Caco-2 (cell line): ENCODE measurements at places on chromosomes 1 and 21. TPM values are rescaled to one million over a fixed set of nuclear protein-coding genes. Genes with fewer than 3 reads are reported as not detected.

The TMEM240 gene
- 1.0 and 1.2 TPM in 2 replicates for total RNA-seq

The NR0B2 gene
- total RNA-seq, result 0.34 TPM in 1 of 2 replicates, not detected in the other

The LRRC53 gene
- total RNA-seq, result not detected in 2 replicates

The KNCN gene
- not detected in 2 replicates for total RNA-seq

DNA sequence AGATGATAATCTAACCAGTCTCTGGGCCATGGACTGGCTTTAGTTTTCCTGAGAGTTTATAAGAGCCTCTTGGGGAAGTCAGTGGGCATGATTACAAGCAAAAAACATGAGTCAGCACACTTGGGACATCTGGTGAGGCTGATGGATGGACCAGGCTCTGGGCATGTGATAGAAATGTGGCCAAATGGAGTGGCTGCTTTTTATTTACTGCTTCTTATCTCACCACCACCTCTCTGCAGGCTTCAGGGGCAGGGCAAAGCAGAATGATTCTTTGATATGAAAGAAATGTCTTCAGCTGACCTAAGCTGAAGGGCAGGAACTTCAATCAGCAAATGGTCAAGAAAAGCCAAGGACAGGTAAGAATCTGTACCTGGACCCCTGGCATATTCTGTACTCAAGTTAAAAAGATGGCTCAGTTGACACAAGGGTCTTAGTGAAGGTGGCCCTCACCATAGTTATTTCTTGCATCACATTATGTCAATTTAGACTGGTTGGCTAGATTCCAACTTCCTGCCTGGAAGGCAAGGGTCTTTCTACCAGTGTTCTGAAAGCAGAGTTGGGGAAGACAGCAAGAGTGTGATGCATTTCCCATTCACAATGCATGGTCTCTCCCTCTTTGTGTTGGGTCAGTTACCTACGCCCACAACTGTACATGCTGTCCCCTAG, 162.8 kb downstream of the FASLG start:
- no peak for DNase-seq

GRCh38 chr1:245054105-245054504, 100.7 kb upstream of the KIF26B start:
- DNase-seq, result no peak

- DNase-seq, result no peak
These were observed 34.6 kb downstream of the TMEM51 start for GRCh38 chr1:15188130-15188524.

DNA sequence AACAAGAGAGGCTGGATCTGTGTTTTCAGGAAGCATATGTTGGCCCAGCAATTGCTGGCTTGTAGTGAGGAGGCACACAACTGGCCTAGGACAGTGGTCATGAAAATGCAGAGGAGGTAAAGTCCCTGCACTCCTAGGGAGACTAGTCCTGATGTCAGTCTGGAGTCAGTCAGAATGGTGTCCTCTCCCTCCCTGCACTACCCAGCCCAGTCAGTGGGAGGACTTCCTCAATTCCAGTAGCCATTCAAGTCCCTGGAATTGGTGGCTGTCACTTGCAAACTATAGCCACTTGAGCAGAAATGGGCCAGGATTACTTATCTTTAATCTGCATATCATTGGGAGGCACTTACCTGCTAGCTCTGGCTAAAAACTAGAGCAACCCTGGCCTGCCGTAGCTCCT, 18.6 kb downstream of the NDUFS5 start:
- no peak for DNase-seq

DNA sequence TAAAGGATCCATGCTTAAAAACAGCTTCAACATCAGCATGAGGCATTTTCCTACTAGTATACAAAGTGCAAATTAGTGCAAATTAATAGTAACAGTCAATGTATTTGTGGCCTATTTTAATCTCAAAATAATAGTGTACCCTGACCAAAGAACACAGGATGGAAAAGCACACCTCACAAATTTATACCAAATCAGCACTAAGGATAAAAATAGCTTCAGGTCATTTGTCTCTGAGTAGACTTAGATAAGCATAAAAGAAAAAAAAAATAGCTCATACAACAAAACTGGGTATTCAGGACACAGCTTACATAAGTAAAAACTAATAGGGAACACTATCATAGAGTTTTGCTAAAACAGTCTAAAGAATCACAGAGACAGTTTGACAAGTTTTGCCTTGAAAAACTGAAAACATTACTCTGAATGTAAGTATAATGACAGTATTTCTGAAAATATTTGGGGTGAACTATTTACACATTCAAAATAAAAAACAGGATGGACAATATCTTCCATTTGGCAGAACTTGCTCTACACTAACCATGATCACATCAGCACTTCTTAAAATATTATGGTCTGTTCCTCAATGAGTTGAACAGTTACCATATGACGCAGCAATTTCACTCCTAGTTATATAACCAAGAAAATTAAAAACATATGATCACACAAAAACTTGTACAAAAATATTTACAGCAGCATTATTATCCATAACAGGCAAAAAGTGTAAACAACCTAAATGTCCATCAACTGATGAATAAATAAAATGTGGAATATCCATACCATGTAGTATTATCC, 46.3 kb downstream of the RNF115 start:
- no peak for DNase-seq

DNA sequence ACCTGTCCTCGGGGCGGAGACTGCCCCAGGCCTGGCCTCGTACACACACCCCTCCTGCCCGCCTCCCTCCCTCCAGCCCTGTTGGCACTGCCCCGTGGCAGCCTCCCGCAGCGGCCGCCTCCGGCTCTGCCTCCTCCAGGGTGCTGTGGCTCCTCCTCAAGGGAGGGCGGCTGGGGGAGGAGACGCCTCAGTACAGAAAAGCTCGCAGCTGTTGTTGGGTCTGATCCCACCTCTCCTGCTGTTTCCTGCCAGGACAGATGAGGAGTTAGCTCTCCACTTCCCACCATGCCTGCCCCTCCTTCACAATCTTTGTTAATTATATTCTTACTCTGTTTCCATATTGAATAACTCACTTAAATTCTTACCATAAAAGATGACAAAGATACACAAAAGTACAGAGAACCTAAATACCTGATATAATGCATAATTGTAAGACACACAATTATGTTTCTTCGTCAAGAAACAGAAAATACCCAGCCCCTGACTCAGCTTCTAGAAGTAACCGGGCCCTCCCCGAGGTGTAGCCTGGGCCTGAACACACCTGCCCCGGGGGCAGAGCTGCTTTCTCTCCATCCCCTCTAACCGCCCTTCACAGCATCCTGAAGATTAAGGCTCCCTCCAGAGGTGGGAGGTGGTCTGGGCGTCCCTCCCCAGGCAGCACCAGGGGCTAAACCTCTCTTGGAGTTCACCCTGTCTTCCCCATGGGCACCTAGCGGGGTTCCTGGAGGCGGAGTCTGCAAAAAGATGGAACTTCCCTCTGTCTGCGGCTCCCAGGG, 30.6 kb upstream of the COL6A1 start:
- DNase-seq, result no peak

- no peak for DNase-seq
These were observed 68.9 kb downstream of the SLC9A1 start for GRCh38 chr1:27086026-27086425.

- DNase-seq, result peak; percentile 6
These were observed 146.8 kb upstream of the DMRTA2 start for GRCh38 chr1:50570066-50570468.

- no peak for DNase-seq
These were observed 3.2 kb downstream of the DIP2A start for GRCh38 chr21:46461909-46462308.

DNA sequence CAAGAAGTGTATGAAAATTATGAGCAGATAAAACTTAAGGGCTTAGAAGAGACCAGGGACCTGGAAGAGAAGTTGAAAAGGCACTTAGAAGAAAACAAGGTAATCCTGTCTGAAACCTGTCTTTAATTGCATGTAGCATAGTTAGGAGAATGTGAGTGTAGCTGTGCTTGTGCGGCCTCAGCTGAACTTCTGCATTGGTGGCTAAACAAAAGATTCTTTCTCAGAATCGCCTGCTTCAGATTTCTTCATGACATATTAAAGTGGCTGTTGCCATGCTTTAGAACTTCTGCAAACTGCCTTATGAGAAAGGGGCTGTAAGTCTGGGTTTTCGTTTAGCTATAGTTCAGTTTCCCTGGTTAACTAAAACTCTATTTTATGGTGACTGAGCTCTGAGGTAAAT, 94.5 kb downstream of the VPS26C start:
- no peak for DNase-seq

DNA sequence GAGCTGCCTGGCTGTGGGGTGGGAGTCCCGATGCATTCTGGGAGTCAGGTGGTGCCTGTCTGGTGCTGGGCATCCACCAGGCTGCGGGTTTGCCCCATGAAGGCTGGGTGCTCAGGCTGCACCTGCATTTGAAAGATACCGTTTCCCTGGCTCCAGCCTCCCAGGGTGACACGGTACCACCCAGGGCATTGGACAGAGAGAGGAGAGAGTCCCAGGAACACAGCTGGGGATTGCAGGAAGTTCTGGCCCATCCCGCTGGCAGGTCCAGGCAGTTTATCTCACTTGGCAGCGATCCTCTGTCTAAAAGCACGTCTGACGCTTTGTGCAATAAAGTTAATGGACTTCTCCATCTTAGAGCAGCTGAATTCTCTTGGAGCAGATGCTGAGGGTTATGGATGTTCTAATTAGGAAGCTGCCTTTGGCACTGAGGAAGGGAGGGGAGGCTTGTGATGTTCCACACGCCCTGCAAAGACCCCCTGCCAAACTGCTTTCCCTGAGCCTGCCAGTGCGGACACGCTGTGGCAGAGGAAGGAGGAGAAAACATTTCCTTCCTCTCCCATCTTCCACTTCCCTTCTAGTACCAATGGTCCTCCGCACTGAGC, 246.9 kb downstream of the GRIK3 start:
- no peak for DNase-seq

DNA sequence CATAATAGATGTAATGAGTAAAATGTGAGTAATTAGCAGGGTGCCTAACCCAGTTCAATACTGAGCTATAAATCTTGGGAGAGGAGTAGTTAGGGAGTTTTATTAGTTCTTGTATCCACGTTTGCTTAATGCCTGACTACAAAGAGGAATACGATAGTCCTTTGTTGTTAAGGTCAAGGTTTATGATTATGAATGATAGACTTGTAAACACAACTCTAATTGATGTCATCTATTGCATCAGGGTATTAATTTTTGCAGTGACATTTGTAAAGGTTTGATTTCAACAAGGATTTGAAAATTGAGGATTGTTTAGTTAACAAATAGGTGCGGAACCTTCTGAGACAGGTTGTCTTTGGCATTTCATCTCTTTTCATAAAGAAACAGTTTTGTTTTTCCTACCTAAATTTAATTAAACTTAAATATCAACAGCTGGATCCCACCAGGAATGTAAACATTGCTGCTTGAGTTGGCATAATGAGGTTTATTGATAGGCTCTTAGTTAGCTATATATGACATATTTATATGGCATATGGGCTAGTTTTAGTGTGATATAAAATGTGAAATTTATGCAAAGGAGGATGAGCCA, 9.7 kb downstream of the SOAT1 start:
- DNase-seq, result no peak

DNA sequence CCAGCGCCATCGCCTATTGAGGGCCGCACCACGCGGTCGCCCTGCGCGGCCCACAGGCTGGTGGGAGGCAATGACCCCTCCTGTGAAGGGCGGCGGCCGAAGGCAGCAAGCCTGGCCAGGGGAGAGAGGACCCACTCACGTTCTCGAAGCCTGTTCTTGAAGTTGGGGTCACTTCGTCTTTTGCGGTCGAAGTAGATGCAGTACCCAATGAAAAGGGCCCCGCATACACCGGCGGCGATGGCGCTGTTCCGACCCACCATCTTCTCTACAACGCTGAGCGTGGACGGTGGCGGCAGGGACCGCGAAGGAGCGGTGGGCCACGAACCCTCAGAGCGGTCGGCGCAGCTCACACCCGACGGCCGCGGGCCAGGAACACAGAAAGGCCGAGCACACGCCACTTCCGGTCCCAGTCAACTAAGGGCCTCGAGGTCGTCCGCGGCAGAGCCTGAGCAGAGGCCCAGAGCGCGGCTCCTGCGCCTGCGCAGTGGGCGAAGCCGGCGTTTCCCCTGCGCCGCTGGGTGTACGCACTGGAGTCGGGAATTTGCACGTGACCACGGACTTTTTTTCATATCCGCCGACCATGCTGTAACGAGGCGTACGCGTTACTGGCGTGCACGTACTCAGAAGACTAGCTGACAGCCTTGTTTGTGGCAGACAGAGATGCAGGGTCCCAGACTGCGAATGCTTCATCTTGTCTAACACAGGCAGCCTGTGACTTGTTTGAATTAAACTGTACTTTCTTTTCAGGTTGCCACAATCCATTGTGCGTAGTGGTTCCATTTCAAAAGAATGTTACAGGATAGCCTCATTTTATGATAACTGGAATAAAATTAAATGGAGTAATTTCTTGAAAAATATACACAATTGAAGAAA, at the start of gene TOMM20:
TOMM20 (minus strand) TSS at position 382 of the 873 bp plus-strand sequence; CDS start at position 260, 122 bp downstream.
- DNase-seq, result peak; percentile 98

GRCh38 chr21:33662046-33662445, 19.7 kb downstream of the ITSN1 start:
- no peak for DNase-seq

DNA sequence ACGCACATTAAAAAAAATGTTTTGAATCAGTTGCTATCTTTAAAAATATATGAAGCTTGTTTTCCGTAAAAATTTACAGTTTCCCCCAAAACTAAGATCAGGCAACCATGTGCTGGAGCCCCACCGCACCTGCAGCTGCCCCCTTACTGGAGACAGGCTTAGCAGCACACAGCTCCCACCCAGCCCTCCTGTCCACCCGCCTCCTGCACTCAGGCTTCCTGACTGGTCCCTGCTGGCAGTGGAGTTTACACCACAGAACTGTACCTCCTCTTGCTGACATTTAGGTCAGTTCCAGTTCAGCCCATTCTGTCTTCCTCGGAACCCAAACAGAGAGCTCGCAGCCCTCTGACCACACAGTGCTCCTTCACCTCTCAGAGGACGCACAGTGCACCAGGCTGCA, 2.1 kb downstream of the GPR161 start:
- DNase-seq, result no peak
